ENCODE measurements at places on chromosomes 1 and 21.

DNA sequence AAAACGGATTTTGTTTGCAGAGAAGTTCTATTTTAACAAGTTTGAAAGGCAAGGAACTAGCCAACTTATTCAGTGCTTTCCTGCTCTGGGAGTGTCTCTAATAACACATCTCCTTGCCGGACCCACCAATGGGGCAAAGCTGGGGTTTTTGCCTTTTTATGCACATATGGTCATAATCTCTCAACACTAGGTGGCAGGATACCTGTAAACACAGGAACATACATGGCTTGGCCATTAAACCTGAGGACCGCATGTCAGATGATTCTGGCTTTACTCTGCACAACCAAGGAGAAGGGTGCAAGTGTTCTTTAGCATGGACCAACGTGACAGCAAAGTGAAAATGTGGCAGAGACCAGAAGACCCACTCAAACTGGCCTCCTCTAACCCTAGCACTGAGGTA, 4.9 kb downstream of the TMEM9 start:
- no peak for DNase-seq

DNA sequence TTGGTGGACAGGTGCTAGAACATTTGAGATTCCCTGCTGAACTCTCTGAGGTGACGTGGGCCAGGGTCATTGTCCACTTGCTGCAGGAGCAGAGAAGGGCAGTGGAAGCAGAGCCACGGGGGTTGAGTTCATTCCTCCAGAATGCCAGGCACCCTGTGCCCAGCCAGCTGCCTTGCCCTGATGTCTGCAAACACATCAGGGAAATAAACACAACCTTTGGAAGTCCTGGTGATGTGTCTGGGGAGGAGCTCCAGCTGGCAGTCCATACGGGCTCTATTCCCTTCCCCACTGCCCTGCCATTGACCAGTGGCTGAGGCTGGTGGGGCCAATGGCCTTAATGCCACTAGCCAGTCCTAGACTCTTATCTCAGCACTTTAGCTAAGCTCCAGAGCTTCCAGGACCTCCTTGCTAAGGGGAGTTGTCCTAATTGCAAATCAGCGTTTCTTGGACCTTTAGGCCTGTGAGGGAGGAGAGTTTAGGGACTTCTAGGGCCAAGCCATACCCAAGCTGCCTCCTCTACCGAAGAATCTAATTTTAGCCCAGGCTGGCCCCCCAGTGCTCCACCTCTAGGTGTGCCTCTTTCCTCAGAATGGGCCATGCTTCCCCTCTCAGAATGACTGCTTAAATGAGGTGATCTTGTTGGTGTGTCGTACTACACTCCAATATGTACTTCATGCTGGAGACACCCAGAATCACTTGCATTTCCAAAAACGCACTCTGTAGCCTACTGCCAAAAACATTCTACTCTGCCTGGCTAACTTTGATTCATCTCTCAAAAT, 25.9 kb upstream of the MFSD2A start:
- no peak for DNase-seq

- no peak for DNase-seq
These were observed 1.9 kb downstream of the AGO1 start for GRCh38 chr1:35884934-35885333.

- no peak for DNase-seq
These were observed 66.9 kb upstream of the PRDX6 start for GRCh38 chr1:173410133-173410793.

GRCh38 chr1:230285351-230285750, 140.8 kb downstream of the PGBD5 start:
- DNase-seq, result no peak

DNA sequence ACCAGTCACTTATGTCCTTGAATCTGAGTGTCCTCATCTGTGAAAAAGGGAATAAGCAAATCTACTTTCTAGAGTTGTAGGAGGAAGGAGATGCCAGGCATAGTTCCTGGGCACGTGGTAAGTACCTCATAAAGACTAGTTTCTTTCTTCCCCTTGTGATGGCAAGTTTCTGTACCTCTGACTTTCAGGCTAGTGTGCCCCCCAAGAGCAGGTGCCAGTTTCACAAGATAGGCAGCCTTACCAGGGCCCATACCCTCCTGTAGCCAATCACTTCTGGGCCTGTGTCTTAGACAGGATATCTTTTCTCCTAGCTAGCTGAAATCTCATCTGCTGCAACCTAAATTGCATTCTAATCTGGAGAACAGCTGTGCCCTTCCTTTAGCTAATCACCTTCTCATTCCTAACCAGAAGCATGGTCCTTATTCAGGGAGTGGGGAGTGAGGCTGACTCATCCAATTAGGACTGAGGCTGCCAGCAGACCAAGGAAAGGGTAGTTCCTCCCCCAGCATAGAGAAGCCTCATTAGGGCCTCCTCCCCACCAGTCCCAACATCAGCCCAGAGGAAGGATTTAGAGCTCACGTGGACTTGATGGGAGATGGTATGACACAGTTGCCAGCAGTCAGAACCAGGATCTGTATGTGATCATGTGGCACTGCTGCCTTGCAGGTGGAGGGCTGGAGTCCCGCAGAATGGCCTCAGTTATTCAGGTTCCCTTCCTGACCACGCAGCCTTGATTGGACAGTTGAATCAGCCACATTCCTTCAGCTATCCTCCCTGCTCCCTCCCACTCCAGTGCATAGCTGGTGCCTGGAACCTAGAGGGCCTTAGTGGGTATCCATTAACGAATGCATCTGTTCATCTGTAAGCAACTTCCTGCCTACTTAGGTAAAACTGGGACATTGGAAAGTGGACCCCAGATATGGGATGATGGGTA, 7.9 kb downstream of the KLHDC8A start:
- no peak for DNase-seq

- peak; percentile 74 for DNase-seq
These were observed 2.5 kb upstream of the SAMD11 start for GRCh38 chr1:921011-921837.

- DNase-seq, result no peak
These were observed 42.1 kb upstream of the SYT6 start for GRCh38 chr1:114195819-114196218.

- peak; percentile 41 for DNase-seq
These were observed 40.9 kb upstream of the TMEM52 start for GRCh38 chr1:1959840-1960479.

DNA sequence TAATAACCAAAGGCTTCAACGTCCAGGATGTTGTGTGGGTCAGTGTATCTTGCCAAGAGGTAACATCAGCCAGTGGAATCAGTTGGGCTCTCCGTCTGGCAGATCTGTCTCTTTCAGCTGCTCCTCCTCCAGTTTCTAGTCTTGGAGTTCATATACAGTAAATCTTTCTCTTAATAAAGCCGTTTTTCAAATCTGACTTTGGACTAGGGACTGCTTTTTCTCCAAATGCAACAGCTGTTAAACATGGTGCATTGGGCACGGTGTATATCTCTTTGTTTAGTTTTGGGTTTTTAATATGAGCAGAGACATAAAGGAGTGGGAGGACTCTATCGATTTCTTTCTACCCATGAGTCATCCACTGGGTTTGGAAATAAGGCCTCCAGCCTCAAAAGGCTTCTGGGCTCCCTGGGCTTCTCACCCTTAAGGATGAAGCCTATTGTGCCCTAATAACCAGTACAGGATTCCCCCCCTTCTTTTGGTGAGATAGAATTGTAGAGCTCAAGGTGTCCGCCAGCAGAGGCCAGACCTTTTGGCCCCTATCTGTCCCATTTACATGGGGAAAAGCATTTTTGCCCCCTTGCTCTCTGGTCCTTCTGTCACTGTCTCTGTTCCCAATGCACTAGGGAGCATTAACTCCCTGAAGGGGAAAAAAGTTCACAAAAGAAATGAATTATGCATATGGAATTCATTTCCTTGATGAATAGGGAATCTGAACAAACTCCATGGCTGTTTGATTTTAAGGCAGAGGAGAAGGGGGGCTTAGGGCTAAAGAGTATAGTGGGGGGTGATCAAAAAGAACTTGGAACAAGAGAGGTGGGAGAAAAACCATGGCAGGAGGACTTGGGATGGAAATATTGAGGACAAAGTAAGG, 86.0 kb downstream of the PBX1 start:
- DNase-seq, result no peak
